ENCODE measurements at places on chromosomes 4 and X.
A peak's percentile ranks its signal among the peaks of the same experiment; 100 is the strongest.

DNA sequence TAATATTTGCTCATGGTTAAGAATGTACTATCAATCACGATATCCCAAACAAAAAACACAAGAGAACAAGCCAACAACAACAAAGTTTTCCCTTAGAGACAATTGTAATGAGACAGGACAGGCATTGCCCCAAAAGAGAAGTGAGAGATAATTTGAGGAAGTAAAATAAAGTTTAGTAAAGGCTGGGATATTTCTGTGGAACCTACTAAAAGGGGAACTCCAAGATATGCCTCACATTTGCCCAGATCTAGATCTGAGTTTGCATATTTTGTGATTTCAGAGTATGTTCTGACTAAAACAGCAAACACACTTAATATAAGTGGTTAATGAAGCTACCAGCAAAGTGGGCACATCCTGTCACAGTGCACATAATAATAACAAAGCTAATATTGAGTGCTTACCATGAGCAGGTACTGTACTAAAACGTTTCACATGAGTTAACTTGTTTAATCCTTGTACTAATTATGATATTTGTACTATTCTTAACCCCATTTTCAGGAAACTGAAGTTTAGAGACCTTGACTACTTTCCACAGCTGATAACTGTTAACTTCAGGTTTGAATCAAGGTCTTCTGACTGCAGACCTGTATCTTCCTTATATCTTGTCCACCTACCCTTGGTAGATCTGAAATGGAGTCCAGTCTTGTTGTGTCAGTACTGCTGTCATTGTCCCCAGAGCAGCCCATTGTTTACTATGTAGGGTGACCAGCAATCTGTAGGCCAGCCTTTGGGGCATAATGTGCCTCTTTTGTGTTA lies 26.0 kb upstream of the BMP2K start:
- no peak for DNase-seq

GRCh38 chrX:109672239-109672638 lies 47.3 kb upstream of the KCNE5 start:
- DNase-seq = no peak

- no peak for DNase-seq
These were observed 12.6 kb downstream of the TAF1 start for GRCh38 chrX:71378732-71379131.

GRCh38 chr4:140395668-140396067 lies 22.2 kb downstream of the SCOC start:
- no peak for DNase-seq

DNA sequence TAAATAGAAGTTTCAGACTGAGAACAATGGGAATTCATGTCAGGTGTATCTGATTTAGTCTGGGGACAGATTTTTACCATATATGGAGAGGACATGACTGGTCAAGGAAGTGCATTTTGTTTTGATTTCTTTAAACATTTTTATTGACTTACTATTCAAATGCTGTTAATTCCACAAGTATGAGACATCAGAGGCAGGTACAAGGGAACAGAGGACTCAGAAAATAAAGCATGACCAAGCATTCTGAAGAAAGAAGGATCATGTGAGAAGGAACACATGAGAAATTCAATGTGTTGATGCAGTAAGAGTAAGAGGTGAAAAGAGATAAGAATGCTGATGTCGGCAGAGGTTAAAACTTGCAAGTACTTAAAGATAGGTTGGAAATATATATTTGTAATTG lies 1452.6 kb downstream of the PCDH7 start:
- peak; percentile 0 for DNase-seq

DNA sequence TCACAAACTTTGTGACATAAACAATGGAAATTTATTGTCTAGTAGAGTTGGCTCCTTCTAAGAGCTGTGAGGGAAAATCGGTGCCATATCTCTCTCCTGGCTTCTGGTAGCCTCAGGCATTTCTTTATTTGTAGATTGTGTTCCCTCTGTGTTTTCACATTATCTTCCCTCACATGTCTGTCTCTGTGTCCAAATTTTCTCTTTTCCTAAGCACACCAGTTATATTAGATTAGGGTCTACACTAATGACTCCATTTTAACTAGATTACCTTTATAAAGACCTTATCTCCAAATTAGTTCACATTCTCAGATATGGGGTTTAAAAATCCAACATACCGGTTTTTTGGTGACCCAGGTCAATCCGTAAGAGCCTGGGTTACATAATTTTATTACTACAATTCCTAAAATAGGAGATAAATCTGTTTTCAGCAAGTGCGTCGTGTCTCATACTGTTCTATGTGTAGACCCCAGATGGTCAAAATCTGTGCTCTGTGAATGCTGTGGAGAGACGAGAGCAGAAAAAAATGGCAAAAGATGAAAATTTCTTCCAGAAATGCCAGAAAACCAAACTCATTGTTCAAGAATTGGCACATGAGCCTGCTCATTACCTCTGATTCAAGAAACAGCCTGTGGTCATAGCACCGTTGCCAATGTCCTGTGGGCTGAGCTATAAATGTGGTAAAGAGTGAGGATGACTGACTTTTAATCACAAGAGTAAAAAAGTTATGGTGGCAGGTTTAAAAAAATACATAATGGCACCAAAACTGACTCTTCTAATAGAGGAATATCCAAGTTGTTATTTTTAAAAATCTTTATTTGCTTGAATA lies 574.7 kb downstream of the PCDH7 start:
- DNase-seq = no peak

- no peak for DNase-seq
These were observed 42.7 kb downstream of the ABLIM2 start for GRCh38 chr4:8115916-8116315.

DNA sequence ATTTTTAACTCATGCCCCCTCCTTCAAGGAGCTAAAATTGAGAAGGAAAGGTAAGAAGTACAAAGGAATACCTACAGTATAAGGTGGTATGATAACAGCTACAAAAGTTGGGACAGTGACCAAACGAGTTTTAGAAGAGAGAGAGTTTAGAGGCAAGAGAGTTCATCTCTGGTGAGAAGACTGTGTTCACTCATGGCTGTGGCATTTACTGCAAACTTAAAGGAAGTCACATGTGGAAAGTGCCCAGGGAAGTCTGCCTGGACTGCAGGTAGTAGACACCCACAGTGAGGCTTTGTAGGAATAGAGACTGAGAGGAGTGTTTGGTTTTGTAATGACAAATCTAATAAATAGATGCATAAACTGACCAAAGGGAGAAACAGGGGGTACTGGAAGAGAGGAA lies 493.5 kb downstream of the IL15 start:
- no peak for DNase-seq

DNA sequence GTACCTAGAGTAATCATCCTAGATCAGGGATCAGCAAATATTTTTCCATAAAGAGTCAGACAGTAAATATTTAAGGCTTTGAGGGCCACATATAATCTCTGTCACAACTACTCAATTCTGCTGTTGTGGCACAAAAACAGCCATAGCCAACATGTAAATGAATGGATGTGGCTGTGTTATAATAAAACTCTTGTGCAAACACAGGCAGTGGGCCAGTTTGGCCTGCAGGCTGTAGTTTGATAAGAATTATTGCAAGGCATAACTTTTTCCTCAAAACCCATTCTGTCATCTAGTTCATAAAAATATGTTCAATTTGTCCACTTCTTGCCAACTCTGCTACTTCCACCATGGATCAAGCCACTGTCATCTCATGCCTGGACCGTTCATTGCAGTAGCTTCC lies 39.4 kb upstream of the SHROOM4 start:
- DNase-seq = no peak

Data from fibroblast of villous mesenchyme (primary cell).